A172 (cell line): ENCODE measurements at places on chromosomes 5 and 9.
A peak's percentile ranks its signal among the peaks of the same experiment; 100 is the strongest.

DNA sequence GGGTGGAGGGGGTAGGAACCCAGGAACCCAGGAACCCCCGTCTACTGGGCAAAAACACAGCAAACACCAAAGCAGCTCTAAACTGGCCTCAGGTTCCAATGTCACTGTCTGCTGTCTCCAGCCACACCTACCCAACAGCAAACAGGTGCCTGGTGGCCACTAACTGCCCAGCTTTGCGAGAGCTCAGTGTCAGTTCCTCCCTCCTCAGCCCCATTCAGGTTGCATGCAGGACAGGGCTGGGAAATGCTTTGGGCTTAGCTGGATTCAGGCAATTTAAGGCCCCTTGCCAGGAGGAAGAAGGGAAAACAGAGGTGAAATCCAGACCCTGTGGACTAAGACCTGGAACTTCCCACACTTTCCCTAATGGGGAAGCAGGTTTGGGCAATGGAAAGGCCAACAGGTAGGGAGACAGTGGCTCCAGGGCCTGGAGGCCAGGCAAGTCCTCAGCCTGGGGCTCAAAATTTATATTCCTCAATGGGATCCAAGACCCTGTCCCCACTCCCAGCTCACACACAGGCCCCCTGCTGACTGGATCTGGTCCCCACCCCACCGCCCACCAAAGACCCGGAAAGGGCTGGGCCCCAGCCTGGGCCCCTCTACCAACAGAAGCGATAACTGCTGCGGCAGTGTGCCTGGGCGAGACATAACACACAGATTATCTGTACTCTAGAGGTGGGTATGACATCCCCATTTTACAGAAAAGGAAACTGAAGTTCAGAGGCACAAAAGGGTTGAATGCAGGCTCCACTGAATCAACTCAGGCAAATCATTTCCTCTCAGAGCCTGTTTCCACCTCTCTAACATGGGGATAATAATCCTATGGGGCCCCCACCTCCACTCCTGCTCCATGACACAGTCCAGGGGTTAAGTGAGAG lies 3.5 kb downstream of the EEIG1 start:
- no peak for DNase-seq

DNA sequence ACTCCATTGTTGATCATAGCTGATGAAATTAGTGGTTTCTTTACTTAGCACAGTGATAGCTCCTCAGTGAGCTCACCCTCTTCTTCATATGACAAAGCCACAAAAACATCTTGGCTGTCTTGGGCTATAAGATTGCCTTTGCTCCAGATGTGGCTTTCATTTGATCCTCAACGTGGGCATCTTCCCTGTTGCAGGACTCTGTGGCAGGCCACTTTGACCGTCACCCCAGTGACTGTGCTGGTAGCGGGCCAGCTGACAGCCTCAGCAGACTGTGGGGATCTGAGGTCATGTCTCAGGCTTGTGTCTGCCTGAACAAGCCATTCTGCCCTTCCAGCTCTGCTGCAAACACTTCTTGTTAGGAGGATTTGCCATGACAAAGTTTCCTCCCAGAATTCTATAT lies 422.2 kb downstream of the NR2F1-AS1 start:
- DNase-seq, result no peak

GRCh38 chr5:37112383-37112991 lies 136.7 kb downstream of the CPLANE1 start:
- DNase-seq, result no peak

- no peak for DNase-seq
These were observed 4.5 kb downstream of the LTC4S start for GRCh38 chr5:179798144-179798770.

DNA sequence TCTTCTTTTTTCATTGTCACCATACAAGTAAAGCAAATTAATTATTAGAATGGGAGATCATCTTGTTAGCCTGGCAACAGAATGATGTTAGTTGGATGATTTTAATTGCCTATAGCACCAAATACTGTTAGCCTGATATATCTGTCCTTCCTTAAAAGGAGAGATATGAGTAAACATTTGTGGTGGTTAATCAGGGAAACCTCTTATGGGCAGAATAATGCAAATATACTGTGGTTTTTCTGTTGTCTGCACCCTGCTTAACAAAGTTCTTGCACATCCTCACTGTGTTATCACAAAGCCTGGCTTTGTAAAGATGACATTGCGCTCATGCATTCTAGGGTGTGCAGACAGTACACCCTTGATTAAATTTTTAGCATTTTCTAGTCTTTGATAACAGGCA lies 254.9 kb upstream of the SMC2 start:
- DNase-seq, result no peak

- peak; percentile 4 for DNase-seq
These were observed 74.0 kb downstream of the PCSK5 start for GRCh38 chr9:75964427-75964826.

- DNase-seq, result no peak
These were observed 84.1 kb downstream of the PHF2 start for GRCh38 chr9:93660352-93661046.

GRCh38 chr9:135343837-135344522 lies 135.6 kb upstream of the PPP1R26 start:
- DNase-seq, result peak; percentile 31

DNA sequence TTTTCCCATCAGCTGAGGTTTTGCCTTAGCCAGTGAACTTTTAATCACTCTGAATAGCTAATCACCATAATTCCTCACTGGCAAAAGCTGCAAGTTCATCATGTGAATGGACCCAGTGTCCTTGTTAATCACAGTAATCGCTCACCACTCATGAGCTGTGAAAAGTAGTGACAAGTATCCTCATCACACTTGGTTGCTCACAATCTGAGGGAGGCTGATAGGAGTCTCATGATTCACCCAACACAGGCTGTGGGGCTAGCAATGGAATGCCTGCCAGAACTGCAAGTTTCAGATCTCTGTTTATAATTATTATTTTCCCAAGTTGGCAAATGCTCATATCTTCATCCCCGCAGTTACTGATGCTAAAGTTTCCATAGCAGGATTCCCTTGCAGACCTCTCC lies 467.2 kb downstream of the KIF4B start:
- no peak for DNase-seq
